ENCODE measurements at places on chromosomes 13 and 19.

DNA sequence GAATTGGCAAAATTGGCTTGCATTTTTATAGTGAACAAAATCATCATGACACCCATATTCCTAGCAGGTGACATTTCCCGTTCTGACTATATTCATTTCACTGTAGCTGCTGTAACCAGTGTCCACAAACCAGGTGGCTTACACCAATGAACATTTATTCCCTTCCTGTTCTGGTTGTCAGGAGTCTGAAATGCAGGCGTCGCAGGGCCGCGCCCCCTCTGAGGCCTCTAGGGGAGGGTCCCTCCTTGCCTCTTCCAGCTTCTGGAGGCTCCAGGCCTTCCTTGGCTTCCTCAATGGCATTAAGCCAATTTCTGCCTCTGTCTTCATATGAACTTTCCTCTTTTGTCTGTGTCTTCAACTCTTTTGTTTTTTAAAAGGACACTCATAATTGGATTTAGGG, 6.5 kb upstream of the RLN3 start:
- DNase-seq: no peak

DNA sequence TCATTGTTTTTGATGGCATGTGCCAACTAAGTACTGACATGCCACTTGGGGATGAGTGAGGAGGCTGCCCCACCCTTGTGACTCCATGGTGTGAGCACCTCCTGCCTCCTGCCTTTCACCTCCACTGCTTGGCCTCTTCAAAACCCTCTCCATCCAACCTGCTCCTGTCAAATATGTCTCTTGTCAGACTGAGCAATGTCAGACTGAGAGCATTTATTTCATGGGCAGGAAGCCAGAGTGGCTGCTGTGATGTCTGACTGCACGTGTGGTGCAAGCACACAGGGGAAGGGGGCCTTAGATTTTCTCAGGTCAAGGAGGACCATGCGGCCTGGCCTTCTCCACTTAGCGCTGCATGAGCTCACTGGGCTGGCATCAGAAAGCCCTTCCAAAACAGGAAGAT, 68.3 kb downstream of the STARD13 start:
- no peak for DNase-seq

GRCh38 chr13:44088411-44088810, 208.7 kb downstream of the LACC1 start:
- DNase-seq: no peak

DNA sequence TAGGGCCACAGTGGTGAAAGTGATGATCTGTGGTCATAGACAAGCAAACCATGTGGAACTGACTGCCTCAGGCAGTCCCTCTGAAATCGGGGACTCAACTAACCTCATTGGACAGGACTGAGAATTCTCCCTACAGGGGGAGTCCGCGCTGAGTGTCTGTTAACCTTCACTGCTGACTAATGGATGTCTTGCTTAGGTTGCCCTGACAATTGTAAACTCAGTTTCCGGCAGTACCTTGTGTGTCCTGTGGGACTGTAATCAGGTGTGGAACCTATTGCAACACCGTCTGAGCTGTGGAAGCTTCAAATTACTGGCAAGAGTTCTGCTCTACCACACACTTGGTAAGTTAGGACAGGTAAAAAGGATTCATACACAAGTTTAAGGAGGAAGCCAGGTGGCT, 21.8 kb downstream of the ZNF77 start:
- DNase-seq: no peak

DNA sequence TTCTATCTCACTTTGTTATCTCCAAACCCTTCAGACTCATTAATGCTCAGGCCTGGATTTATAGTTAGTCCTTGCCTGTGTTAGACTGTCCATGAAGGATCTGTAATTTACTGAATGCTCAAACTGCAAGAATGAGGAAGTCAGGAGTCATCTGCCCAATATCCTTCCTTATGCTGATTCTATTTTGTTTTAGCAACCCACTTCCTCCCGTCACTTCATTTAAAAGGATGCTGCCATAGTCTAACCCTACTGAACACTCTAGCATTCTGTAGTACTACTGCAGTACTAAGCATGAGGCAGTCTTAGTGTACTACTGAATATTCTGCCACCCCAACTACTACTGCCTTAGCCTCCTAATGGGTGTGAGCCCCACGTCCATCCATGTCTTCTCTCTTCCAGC, 1.5 kb downstream of the FCAR start:
- DNase-seq: no peak

DNA sequence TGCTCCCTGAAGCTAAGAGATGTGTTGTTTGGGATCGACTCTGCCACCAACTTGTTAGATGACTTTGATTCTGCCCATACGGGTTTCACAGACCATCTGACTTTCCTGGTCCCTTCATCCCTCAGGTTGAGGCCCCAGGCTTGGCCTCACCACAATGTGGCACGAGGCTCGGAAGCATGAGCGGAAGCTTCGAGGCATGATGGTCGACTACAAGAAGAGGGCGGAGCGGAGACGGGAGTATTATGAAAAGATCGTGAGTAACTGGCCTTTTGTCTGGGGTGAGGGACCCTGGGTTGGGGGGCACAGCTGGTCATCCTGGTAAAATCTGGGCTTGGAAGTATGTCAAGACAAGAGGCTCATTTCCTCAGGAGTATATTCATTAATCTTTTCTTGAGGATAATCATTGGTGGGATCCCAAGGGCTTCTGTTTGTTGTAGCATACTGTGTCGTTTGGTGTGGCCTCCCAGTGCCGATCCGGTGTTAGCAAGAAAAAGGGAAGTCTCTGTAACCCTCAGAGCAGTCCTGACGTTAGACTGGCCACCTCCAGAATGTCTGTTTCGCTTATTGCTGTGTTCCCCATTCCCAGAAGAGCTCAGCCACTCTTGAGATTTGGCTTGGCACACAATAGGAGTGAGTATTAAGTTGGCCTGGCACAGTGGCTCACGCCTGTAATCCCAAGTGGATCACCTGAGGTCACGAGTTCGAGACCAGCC, 1.4 kb downstream of the CLASRP start:
- no peak for DNase-seq

DNA sequence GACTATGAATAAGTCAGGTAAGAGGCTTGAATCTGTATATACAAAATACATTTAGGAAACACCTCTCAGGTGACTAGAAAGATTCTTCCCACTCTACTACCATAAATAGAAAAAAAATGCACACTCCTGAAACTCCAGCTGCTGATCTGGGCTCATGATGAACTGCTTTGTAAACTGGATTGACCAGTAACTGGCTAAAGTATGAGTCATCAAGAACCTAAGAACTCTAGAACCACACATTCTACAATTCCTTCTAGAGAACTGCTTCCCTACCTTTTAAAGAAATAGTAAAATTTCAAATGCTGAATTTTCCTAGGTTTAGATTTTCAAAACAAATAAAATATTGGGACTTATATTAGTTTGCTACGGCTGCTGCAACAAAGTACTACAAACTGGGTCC, 55.2 kb downstream of the ELF1 start:
- DNase-seq: no peak

DNA sequence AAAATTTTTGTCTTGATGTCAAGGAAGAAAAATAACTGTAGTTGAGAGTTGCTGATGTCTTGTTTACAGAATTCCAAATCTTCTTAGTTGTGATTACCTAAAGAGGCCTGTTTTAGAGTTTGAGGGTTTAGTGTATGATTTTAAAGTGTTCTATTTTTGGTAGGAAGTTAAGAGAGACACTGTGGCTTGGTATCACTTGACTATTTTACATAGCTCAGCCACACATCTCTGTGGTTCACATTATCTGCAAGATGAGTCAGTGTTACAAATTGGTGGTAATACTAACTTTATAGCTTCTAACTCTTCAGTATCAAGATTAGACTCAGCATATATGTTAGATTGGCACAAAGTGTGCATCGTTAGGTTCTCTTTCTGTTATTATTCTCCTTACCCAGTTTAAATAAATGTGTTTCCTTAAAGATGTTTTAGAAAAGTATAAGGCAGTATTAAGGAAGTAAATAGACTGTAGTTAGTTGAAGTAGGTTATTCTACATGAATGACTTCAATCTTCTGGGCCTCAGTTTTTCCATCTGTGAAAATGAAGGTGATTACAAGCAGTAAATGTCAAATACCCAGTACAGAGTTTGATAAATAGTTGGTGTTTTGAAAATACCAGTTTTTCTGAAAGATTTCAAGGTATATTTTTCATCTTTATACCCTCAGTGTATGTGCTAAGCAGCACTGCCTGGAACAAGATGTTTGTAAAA, 33.4 kb downstream of the COG6 start:
- DNase-seq: no peak

DNA sequence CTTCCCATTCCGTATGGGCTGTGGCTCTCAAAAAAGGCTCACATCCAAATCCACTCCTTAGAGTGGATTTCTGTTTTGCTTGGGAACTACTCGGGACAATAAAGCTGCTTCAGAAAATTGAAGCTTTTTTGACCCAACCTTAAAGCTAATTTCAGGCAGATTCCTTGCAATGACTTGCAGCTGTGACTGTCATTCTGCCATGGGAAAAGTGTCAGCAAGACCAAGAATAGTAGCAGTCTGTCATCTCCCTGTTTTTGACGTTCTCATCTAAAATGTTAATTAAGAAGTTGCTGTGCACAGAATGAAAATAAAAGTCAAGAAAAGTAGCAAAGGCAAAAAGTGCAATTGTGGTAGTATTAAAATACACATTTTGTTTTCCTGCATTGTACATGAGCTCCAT, 304.7 kb downstream of the COG6 start:
- no peak for DNase-seq

DNA sequence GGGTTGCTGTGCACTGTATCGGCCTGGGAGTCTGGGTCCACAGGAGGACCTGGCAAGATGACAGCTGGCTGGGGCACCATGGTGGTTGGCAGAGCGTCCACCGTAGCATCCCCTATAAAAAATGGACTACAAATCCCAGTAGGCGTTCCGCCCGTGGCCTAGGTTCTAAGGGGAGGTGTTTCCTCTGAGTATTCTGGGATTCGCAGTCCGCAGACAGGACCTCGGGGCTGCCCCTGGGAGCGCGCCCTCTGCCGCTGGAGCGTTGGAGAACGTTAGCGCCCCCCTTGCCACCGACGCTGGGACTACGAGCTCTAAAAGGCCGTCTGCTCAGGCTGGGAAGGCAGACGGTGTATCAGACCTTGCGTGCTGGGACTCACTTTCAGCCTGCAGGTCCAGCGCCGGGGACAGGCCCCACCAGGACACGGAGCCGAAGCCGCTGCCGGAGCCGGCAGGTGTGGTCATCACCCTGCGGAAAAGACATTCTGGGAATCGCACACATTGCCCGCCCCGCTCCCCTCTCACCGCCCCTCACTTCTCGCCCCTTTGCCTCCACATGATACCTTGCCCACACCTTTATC, 372 bp downstream of the DNAAF3 start:
- DNase-seq: peak; percentile 21

- no peak for DNase-seq
These were observed 26.9 kb upstream of the PIK3R2 start for GRCh38 chr19:18126097-18126496.

- no peak for DNase-seq
These were observed 323.0 kb downstream of the EFNB2 start for GRCh38 chr13:106212386-106213010.

DNA sequence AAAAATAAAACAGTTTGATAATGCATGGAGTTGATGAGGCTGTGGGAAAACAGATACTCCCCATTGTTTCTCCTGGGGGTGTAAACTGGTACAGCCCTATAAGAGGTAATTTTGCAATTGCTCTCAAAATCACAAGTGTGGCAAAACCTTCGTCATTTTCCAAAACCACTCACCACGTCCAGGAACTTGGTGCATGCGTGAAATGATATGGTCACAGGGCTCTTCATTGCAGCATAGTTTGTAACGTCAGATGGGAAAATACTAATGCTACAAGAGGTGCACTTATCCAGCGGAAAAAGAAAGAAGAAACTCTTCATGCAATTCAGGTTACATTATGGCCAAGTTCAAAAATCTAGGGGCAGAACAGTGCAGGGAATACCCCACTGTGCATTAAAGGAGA, 11.9 kb upstream of the PLAUR start:
- no peak for DNase-seq

DNA sequence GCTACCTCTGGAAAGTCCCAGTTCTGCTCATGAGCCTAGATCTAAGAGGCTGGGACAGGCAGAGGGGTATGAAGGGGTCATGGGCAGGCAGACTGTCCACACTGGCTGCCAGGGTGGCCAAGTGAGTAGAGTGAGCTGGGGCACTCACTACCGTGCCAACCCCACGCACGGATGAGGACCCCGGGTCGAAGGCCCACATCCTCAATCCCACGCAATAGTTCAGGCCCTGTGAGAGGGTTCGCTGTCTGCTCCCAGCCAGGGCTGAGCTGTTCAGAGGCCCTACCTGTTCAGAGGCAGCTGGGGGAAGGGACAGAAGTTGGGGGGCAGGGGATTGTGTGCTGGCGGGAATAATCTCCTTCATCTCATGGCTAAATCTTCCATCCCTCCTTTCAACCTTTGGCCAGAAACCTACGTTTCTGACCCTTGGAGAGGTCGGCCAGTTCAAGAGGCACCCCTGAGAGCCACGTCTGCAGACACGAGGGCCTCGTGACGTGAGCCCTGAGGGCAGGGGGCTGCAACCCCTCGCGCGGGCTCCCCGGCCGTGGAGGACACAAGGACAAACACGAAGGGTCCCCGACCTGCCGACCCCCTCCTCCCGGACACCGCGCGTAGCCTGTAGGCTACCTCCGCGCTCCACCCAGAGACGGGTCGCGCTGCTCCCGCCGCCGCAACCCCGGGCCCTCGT, 1.0 kb upstream of the RPS5 start:
- DNase-seq: no peak

DNA sequence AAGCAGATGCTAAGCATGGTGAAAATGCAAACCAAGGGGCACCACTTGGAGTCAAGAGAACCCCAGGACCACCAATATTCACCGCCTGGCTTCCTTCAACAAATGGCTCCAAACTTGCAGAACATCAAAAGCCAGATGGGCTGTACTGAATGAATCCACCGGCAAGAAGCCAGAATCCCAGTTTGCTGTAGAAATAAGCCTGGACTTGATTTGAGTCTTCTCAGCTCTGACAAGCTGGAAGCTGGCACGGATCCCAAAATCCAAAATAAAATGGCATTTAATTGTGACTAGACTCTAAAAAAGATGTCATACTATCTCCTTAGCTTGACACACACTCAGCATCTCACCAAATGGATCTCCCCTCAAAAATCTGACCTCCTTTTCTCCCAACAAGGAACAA, 11.9 kb downstream of the EFNB2 start:
- no peak for DNase-seq

DNA sequence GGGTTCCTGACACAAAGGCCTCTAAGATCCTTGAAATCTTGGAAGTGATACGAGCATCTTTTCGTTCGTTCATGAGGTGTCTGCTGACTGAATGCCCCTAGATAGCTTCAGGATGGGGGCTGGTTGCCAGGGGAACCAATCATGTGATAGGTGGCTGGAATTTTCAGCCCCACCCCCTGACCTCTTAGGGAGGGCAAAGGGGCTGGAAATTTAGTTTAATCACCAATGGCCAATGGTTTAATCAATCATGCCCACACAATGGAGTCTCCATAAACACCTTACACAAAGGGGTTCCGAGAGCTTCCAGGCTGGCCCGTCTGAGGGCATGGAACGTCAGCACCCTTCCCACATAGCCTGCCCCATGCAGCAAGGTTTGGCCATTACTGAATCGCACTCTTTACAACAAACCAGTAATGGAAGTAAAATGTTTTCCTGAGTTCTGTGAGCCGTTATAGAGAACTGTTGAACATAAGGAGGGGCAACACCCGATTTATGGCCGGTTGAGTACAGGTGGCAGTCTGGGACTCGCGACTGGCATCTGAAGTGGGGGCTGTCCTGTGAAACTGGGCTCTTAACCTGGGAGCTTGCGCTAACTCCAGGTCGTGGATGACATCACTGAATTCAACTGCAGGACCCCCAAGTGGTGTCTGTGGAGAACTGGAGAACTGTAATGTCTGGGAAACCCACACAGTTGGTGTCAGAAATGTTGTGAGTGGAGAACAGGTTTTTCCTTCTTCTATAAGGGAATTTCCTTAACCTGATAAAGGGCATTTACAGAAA, 25.6 kb downstream of the MLLT1 start:
- no peak for DNase-seq

- DNase-seq: no peak
These were observed 50.9 kb upstream of the TPM4 start for GRCh38 chr19:16025108-16026101.

Measured in activated CD4-positive, alpha-beta T cell treated with anti-CD3 and anti-CD28 coated beads, Interleukin-2, amount 50 U/mL, for 1 hour (primary cell).